ENCODE measurements at places on chromosomes 12 and 14. TPM values are rescaled to one million over a fixed set of nuclear protein-coding genes. Genes with fewer than 3 reads are reported as not detected.

The MRPL51 gene
- 106 TPM for total RNA-seq

The TMEM119 gene
- not detected for total RNA-seq

The PTGDR gene
- not detected for total RNA-seq

The TCL1A gene
- total RNA-seq = not detected

The SLC7A8 gene
- 1.0 TPM for total RNA-seq

The EMC9 gene
- total RNA-seq = 16.4 TPM

The ARMH4 gene
- 1.4 TPM for total RNA-seq

The OTOGL gene
- total RNA-seq = 0.26 TPM

The BEGAIN gene
- under 0.01 TPM for total RNA-seq

The MMP17 gene
- 13.1 TPM for total RNA-seq

The NELL2 gene
- not detected for total RNA-seq

The TESPA1 gene
- not detected for total RNA-seq

The PPM1H gene
- total RNA-seq = 1.3 TPM

The KRT7 gene
- total RNA-seq = 7.0 TPM

The KRT4 gene
- total RNA-seq = not detected

The FOXG1 gene
- not detected for total RNA-seq

The A2M gene
- 24.3 TPM for total RNA-seq

The TC2N gene
- 40.0 TPM for total RNA-seq

The GLI1 gene
- total RNA-seq = under 0.01 TPM

The PLEKHG3 gene
- 11.0 TPM for total RNA-seq

The MYBPC1 gene
- not detected for total RNA-seq

The GSG1 gene
- total RNA-seq = not detected

The SPTLC2 gene
- 60.2 TPM for total RNA-seq

The EPS8 gene
- 6.6 TPM for total RNA-seq

The BMP4 gene
- total RNA-seq = 17.8 TPM

The PRPH gene
- total RNA-seq = not detected

The INHBE gene
- not detected for total RNA-seq

The ESRRB gene
- total RNA-seq = not detected

The DPY19L2 gene
- total RNA-seq = 0.26 TPM

The STK38L gene
- 51.7 TPM for total RNA-seq

The CLEC2A gene
- total RNA-seq = not detected

The DENND5B gene
- 5.9 TPM for total RNA-seq

The CD9 gene
- total RNA-seq = 947 TPM

The C3AR1 gene
- total RNA-seq = 0.13 TPM

The MYF5 gene
- total RNA-seq = not detected

The GPRC5A gene
- 1.8 TPM for total RNA-seq
